ENCODE measurements at places on chromosomes 2 and 18.
A peak's percentile ranks its signal among the peaks of the same experiment; 100 is the strongest.

DNA sequence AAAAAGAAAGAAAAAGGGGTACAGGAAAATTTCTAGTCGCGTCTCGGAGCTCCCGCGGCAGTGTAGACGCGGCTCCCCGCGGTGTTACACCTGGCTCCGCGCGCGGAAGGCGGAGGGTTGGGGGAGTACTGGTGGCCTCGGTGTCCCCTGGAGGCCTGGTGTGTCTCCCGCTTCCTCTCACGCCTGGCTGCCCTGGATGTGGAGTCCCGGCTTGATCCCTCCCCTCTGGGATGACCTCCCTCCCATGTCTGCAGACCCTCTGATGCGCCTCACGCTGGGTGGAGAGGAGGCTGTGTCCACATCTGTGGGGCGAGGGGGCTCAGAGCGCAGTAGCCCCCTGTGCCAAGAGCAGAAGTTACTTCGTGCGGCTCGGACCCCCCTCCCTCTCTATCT, 1.2 kb downstream of the KIF5C start:
- peak; percentile 38 for DNase-seq

DNA sequence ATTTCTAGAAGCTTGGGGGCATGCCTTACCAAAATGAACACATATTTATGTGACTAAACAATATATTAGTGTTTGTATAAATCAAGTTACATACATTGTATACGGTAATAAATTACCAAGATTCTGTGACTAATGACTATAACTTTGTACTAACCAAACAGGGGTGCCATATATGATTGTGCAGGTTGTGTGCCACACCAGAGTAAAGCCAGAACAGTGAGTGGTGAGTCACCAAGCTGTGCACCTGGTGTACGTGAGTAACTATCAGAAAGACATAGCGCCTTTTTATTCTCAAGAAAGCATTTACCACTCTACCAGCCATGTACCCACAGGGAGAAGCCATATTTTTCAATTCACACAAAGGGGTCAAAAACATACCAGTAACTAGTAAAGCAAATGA, 453.2 kb upstream of the PIK3C3 start:
- no peak for DNase-seq

DNA sequence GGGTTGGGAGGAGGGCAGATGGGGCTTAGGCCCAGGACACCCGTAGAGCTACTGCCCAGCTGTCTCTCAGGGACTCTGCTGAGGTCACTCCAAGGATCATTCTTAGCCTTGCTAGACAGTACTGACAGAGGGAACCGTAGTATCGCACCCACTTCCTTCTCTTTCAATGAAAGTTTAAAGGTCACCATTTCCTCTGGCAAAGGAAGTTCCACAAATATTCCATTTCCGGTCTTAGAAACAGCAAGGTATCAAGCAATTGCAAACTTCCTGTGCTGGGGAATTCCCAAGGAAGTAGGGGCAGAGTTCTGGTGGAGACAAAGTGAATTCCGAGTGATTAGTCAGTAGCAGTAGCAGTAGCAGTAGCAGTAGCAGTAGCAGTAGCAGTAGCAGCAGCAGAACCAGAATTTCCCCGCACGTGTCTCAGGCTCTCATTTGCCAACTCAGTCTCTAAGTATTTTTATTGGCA, 24.7 kb downstream of the IL1B start:
- no peak for DNase-seq

DNA sequence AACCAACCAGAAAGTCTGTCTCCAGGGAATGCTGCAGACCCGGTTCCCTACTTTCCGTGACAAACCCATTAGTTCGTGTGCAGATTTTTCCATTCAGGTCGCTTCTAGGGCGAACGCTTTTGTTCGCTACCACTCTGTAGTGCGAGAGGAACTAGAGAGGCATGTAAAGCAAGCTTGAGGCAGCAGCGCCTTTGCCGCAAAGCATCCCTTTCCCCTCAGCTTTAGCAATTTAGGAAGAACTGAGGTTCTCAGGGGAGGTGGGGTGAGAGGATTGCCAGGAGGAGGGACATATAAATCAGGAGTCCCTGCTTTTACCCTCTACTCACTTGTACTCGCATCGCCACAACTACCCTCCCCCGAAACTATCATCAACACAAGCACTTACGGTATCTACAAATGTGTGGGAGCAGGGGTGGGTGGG, 748 bp upstream of the ZNF804A start:
- peak; percentile 17 for DNase-seq

GRCh38 chr18:6661692-6662415, 67.7 kb upstream of the ARHGAP28 start:
- DNase-seq: no peak

DNA sequence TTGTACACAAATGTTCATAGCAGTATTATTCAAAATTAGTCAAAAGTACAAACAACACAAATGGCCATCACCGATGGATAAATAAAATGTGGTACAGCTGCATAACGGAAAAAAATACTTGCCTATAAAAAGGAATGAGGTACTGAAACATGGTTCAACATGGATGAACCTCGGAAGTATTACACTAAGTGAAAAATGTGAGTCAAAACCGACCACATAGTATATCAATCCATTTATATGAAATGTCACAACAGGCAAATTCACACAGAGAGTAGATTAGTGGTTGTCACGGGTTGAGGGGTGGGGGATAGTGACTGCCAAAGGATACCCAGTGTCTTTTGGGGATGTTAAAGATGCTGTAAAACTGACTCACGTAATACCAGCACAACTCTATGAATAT, 3.5 kb downstream of the SS18 start:
- DNase-seq: no peak

- DNase-seq: no peak
Measured at GRCh38 chr18:45731716-45732115, 7.7 kb downstream of the SLC14A1 start.

DNA sequence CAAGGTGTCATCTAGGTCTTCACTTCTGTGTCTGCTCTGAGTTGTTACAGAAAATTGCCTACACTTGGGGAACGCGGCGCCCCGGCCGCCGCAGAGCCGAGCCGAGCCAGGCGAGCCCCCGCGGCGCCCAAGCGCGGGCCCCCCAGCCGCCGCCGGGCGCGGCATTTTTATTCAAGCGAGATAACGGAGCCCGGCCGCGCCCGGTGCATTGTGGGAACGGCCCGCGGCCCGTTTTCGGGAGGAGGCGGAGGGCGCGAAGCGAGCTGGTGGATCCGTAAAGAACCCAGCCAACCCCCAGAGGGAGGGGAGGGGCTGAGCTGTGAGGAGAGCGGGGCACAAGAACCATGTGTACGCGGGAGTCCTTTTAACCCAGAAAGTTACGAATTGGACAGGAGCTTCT, 191.8 kb downstream of the FTCDNL1 start:
- peak; percentile 31 for DNase-seq

Data from germinal center (tissue), 1 donor.